Erythroblast (primary cell): ENCODE measurements at places on chromosomes 12 and 14.

DNA sequence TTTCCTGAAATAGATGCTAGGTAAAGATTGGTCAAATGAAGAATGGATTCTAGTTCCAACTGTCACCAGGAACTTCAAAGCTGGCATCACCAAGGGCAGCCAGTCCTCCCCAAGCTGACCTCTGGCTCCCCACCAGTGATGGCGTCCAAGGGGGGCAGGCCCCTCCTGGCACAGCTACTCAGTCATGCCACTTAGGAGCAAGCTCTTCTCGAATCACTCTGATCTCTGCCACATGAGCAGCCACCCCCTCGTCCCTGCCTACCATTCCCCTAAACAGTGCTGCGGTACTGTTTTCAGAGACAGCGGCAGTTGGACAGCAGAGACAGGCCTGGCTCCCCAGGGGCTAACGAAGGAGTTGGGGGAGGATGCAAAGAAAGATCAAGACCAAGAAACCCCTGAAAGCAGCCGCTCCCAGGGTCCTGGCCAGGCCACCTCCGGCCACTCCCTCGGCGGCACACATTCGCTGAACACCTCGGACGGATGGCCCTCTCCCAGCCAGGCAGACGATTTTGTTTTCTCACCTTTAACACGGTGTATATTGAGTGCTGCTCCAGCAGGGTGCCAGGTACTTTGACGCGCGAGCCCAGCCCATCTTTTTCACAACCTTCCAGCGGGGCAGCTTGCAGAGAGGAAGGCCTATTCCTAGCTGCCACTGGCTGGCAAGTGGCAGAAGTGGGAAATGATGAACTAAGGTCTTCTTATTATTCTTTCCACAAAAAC is 47.4 kb downstream of the ARL6IP4 start:
- DNase-seq: no peak

GRCh38 chr14:44529026-44529425 is 21.9 kb upstream of the FSCB start:
- no peak for DNase-seq

GRCh38 chr12:23949348-23950209 is at the start of gene SOX5:
Gene SOX5, minus strand, starts transcription at chr12:23949670. Its CDS starts 69 bp downstream, at chr12:23949601.
- DNase-seq: no peak

DNA sequence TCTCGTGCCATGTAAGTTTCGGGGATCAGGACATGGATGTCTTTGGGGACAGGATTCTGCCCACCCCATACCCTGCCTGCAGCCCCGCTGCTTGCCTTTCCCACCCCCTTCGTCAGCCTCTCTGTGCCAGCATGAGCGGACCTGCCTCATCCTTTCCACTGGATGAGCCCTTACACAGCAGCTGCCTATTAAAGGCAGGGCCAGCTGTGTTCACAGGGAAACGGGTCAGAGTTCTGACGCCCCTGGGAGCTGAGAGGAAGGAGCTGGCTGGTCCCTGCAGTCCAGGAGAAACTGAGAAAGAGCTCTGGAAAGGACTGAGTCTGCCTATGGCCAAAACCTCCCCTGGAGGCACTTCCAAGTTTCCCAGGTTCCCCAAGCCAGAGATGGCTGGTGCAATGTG is 83.5 kb upstream of the NCOR2 start:
- no peak for DNase-seq

- no peak for DNase-seq
These were observed 41.9 kb downstream of the MMAB start for GRCh38 chr12:109531411-109531810.
